DMS 273 treated with DMSO at 0.1 percent for 48 hours (cell line): ENCODE measurements at places on chromosomes 4 and X.
A peak's percentile ranks its signal among the peaks of the same experiment; 100 is the strongest.

- DNase-seq: no peak
Measured at GRCh38 chr4:34250562-34250961, 1993.8 kb downstream of the ARAP2 start.

DNA sequence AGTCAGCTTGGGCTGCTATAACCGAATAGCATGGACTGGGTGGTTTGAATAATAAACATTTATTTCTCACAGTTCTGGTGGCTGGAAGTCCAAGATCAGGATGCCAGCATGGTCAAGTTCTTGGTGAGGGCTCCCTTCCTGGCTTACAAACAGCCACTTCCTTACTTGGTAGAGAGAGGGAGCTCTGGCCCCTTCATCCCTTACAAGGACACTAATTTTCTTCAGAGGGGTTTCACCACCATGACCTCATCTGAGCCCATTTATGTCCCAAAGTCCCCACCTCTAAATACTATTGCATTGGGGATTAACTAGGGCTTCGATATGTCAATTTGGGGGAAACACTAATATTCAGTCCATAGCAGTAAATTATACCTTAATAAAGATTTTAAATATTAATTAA, 61.8 kb downstream of the CLNK start:
- DNase-seq: no peak

- DNase-seq: no peak
Measured at GRCh38 chr4:176758731-176759130, 34.0 kb downstream of the VEGFC start.

- no peak for DNase-seq
Measured at GRCh38 chr4:123939621-123940020, 543.0 kb downstream of the SPRY1 start.

- DNase-seq: peak; percentile 26
Measured at GRCh38 chrX:1244164-1245076, 24.2 kb upstream of the CSF2RA start.

DNA sequence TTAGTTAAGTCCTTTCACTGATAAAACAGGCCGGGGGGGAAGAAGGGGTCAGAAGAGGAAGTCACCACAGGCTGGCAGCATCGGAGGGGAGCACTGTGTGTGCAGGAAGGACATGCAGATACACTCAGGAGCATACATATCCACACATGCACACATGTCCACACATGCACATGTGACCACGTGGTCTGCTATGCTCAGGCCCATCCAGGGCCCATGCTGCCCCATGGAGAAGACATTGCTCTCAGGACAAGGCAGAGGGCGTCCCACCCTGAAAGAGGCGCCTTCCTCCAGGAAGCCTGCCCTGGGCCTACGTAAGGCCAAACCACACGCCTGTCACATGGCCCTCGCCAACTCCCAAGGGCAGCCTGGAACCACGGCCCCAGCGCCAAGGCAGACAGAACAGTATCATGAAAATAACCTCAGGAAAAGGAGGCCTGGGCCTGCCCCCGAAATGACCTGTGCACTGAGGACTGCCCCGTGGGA, 15.8 kb downstream of the WDR1 start:
- DNase-seq: no peak

- DNase-seq: no peak
Measured at GRCh38 chr4:169263791-169264392, 6.9 kb downstream of the SH3RF1 start.

- no peak for DNase-seq
Measured at GRCh38 chr4:181061787-181062186, 1181.4 kb upstream of the TENM3 start.

GRCh38 chrX:21806691-21807090, 32.7 kb upstream of the MBTPS2 start:
- DNase-seq: no peak

DNA sequence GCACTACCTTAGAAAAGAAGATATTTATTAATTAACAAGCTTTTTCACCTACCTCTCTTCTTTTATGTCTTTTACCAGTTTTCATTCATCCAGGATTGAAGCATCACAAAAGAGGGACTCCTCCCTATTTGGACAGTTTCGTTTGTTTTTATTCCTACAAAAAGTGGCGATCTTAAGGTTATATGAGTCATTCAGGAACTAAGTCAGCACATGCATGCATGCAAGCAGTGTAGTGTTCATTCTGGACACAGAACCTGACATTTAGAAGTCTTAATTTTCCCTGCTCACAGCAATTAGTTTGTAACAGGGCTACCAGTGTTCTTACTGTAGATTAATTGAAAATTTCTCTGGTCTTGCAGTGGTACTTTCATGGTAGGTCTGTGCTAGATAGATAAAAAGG, 47.9 kb upstream of the QRFPR start:
- no peak for DNase-seq

- DNase-seq: no peak
Measured at GRCh38 chr4:156619154-156619934, 352.3 kb downstream of the PDGFC start.

- DNase-seq: no peak
Measured at GRCh38 chr4:57639561-57640382, 529.6 kb upstream of the IGFBP7 start.

- DNase-seq: no peak
Measured at GRCh38 chr4:122540838-122541237, 80.0 kb downstream of the IL21 start.
